ENCODE measurements at places on chromosomes 3 and 15.

DNA sequence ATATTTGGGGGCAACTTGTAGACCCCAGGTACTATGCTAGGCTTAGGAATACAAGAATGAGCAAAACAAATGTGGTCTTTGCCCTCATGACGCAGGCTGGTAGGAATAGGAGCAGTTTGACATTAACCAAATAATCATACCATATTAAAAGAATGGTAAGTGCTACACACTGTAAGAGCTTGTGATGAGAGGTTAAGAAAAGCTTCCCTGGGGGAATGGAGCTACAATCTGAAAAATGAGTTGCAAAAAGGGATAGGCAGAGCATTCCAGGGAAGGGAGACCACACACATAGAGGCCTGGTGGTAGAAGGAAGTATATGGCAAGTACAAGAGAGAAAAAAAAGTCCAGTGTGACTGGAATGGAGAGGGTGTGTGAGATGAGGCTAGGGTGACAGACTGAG is 37.3 kb downstream of the TMOD3 start:
- DNase-seq = no peak

DNA sequence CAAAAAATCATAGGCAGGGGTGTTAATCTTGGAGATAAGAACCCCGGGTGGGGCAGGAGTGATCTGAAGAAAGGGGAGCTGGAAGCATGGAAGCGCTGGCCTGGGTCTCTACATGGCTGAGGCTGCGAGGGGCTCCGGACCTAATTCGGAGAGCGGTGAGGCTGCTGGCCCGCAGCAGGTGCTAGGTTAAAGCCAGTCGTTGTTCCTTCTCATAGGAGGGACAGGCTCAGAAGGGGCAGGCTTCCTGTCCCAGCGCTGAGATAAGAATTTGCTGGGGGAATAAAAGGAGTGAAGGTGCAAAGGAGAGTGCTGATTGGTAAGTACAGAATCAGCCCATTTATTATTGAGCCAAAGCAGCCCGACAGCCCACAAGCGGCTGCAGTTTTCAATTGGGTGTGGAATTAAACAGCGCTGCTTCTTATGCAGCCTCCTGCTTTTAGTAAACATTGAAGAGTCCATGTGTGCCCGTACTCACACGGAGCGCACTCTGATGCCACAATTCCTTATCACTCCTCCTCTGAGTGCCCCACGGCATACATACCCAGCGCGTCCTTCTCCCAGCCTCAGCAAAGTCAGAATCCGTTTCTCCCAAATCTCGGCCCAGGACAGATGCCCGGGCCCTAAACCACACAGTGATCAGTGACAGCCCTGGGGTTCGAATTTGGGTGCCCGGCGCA is 17.1 kb downstream of the CHST13 start:
- DNase-seq = no peak

DNA sequence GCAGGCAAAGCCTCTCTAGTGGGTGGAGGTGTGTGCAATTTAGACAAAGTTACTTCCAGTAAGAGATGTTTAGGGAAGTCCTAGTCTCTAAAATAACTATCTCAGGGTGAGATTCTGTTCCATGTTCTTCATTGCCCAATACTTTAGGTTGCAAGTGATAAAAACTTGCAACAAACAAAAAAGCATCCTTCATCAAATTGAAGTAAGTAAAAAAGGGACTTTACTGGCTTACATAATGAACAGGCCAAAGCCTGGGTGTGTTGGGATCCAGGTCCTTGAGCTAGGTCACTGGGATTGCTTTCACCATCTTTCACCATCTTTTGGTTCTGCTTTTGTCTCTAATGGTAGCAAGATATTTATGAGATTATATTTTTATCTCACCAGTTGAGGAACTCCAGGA is 38.3 kb downstream of the CX3CR1 start:
- no peak for DNase-seq

DNA sequence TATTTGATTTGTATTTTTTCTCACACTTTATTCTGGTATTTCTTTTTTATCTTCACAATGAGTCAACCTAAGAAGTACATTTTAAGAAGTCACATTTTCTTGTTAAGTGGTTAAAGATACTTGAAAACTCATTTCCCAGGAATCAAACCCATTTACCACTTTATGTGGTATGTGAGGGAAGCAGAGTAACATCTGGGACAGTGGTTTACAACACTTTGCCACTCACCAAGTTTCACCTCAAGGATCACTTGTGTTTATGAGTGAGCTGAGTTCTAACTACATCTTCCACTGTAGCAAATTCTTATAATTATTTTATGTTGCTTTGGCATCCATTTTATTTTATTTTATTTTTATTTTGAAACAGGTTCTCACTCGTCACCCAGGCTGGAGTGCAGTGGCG is 53.8 kb downstream of the IGSF11 start:
- DNase-seq = no peak

DNA sequence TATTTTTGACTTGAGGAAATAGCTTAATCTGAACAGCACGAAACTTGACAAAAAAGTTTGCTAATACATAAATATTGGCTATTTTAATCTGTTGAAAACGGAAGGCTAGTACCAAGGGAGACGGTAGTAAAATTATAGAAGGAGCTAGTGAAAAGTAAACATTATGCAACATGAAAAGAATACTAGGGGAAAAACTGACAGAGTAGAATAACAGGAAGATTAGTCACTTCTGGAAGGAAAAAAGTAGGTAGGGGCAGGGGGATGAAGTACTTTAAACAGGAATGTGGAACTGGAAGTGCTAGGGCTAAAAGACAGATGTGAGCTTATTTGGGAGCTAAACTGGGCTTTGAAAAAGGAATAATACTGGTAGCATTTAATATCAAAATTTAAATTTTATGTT is 60.1 kb downstream of the MBNL1 start:
- DNase-seq = no peak

DNA sequence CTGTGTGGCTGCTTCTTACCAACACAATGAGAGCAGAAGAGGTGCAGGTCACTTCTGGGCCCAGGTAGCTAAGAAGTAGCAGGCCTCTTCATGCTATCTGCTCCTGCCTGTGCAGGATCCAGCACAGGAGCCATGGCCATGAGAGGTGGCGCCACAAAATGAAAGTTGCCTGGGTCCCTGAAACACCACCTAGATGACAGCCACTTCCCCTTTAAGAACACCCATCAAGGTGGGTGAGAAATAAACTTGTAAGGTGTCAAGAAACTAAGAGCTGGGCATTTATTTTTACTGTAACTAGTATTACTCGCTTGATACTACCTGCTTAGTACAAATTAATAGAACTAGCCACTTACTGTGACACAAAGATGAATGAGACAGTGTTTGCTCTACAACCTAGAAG is 484.6 kb upstream of the TBL1XR1 start:
- DNase-seq = no peak

GRCh38 chr3:101780661-101781060 is 1.6 kb downstream of the NXPE3 start:
- no peak for DNase-seq

DNA sequence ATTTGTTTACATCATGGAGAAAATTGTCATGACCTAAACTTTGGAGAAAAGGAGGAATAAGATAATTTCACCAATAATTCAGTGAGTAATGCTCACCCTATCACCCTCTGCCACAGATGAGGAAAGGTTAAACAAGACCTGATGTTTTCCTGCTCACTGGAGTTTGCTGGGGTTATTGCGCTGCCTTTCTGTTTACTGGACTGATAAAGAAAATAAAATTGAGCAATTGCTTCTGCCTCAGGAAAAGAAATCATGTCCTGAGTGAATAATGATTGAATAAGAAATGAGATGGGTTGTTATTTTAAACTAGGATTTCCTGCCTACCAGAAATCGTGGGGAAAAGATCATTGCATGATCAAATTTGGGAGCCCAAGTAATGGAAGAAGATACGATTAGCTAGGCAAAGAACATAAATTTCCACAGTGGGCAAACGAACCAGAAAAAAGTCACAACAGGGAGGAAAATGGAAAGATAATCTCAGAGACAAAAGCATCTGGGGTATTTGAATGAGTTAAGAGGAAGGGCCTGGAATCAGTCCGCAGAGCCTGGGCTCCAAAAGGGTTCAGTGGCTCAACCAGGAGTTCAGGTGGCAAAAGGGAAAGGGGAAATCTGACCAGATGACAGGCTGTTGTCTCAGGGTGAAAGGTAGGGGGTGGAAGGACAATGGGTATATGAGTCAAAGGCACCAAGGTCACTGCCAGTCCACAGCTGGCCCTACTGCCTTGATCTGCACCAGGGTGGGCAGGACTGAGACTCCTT is 146.8 kb downstream of the FAM43A start:
- DNase-seq = no peak

- no peak for DNase-seq
Measured at GRCh38 chr15:58344213-58345070, 87.3 kb upstream of the LIPC start.

DNA sequence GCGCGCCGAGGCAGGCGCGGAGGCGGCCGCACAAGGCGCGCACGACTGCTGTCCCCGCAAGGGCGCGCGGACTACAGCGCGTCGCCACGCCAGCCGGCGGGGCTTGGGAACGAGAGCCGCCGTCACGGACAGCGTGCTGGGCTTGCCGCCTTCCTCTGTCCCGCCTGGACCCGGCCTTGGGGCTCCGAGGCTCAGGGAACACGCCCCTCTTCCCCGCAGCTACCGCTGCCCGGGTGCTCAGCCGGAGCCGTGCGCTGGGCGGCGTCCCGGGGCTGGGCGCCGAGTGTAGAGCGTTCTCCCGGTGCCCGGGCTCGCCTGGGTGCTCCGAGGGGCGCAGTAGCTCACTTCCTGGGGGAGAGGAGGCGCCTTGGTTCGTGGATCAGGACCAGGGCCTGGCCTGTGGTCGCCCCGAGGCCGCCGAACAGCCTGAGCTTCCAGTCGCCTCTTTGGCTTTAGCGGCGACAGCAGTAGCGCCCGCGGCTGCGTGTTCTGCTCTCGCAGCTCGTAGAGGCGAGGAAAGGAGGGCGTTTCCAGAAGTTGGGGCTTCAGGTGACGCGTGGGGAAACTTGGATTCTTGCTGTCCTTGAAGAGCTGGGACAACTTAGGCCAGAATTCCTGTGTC is 226.7 kb upstream of the C2CD4B start:
- no peak for DNase-seq

DNA sequence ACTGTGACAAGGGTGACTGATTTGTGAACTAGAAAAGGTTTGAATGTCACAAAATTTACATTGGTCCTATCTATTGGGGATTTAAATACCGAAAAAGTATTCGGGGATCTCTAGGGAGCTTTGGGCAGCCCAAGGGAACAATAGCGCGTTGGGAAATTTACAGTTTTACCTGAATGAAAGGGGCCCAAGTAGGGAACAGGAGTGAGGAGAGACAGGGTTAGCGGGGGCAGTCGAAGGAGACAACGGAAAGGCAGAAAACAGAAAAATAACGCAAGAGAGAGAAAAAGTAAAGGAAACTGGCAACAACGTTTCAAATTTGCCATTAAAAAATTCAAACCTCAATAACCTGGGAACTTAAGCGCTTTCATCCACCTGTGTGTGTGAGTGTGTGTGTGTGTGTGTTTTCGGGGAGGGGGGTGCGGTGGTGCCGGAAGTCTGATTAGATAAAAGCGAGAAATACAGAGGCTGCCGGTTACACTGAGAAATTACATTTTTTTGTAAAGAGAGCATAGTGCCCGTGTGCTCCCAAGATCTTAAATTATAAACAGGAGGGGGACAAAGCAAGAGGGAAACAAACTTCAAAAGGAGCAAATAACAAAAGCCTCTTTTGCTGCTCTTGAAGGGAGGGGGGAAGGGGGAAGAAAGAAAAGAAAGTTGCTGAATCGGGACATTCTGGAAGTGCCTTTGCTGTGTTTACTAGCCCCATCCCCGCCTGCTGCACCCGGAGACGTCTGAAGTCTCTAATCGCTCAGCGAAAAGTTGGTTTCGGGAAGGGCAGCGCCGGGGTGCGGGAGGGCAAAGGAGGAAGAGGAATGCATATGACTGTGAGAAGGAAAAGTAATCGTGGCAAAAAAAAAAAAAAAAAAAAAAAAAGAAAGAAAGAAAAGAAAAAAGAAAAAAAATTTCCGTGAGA is 721 bp upstream of the ZIC1 start:
- DNase-seq = no peak

DNA sequence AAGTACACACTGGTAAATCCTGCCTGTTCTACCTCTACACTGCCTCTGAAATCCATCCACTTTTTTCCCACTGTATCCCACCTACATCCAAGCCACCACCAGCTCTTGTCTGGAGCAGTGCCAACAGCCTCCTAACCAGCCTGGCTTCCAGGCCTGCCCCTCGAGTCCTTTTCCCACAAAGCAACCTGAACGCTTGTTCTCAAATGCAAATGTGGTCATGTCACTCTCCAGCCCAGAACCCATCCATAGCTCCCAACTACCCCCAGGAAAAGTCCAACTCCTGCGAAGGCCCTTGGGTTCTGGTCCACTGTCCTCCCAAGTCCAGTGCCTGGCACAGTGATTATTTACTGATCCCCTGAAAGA is 83.8 kb downstream of the SEMA5B start:
- DNase-seq = no peak

DNA sequence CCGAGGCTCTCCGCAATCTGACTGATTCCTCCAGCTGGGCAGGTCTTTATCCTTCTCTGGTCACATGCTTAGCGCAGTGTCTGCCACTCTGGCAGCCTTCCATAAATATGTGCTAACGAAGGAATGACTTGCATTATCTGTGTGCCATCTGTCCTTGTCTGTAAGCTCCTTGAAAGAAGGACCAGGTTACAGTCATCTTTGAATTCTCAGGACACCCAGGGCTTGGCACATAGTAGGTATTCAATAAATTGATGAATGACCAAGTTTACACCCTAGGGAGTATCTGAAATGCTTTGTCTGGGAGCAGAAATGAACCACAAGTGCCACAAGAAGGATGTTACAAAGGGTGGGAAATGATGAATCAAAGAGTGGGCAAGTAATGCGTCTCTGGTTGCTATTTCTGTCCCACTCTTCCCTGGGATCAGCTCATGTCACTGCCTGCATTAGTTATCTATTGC is 16.5 kb upstream of the FAM3D start:
- no peak for DNase-seq

- DNase-seq = no peak
Measured at GRCh38 chr3:40951636-40952035, 247.7 kb upstream of the CTNNB1 start.

GRCh38 chr3:87437765-87438164 is 161.4 kb upstream of the POU1F1 start:
- DNase-seq = no peak

- no peak for DNase-seq
Measured at GRCh38 chr15:25652704-25653103, 210.4 kb downstream of the ATP10A start.

GRCh38 chr3:143971359-143972154 is at the start of gene DIPK2A:
Gene DIPK2A (plus strand): TSS chr3:143971823. CDS start chr3:143972333, 510 bp downstream.
- DNase-seq = peak; percentile 83

DNA sequence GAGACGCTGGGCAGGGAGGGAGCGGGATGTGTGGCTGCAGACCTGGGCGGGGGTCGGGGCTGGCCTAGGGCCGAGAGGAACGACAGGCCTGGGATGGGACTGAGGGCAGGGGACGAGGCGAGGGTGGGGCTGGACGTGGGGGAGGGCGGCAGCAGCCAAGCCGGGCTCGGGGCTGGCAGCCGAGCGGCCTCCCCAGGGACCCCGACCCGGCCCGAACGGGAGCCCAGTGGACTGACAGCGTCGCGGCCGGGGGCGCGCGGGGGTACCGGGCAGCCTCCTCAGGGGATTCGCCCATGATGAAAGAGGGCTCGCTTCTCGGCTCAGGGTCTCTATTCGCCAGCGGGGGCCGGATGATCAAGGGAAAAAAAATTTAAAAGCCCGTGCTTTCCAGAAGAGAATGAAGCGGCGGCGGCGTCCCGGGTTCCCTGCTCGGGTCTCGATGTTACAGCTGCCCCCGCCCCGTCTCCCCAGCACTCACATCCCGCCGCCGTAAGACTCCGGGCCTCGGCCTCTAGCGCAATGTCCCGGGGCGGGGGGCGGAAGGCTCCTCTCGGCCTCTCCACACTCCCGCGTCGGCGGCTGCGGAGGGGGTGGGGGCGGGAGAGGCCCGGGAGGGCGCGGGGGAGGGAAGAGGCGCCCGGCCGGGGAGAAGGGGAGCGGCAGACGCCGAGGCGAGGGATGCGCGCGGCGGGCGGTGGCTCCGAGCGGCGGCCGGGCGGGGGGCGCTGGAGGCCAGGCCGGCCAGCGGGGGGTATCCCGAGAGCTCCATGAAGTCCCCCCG is 4.3 kb downstream of the PTH1R start:
- no peak for DNase-seq
